ENCODE measurements at places on chromosomes 2 and 18. TPM values are rescaled to one million over a fixed set of nuclear protein-coding genes. Genes with fewer than 3 reads are reported as not detected.

DNA sequence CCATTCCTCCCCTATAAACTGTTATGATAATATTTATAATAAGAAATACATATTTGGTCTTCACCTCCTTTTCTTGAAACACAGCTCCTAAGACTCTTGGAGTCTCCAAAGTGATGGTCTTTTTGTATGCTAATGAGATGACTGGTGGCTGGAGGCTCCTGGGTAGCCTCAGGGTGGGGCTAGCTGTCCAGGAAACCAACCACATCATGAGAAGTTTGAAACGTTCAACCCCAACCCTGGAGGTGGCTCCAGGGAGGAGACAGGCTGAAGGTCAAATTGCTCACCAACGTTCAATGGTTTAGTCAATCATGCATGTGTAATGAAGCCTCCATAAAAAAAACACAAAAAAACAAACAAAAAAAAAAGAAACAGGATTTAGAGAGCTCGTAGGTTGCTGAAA is 298.7 kb upstream of the MGAT5 start:
- no peak for DNase-seq

DNA sequence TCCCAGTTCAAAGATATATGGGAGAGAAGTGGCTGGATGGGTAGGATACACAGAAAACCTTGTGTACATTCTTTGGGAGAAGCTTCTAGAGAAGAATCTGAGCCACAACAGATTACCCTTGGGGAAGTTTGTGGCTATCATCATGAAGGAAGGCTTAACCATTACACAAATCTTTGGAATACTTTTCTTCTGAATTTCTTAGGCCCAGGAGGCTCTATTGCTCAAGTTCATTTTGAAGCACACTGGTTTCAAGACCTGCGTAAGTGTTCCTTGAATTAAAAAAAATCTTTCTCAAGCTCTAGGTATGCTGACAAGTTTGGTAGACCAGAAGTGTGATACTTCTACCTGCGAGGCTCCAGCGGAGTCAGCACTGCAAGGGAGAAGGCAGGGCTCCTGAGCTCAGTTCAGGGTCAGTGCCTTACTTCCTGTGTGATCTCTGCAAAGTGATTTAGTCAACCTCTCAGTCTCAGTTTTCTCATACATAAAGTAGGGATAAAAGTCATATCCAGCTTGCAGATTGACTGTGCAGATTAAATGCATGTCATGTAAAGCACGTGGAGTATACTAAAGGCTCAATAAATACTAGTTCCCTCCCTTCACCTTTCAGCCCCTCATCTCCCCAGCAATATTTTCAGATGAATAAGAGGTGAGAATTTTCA is 438.6 kb downstream of the DLGAP1 start:
- DNase-seq, result peak; percentile 37

GRCh38 chr2:62140426-62141141 is 55.3 kb upstream of the B3GNT2 start:
- no peak for DNase-seq

DNA sequence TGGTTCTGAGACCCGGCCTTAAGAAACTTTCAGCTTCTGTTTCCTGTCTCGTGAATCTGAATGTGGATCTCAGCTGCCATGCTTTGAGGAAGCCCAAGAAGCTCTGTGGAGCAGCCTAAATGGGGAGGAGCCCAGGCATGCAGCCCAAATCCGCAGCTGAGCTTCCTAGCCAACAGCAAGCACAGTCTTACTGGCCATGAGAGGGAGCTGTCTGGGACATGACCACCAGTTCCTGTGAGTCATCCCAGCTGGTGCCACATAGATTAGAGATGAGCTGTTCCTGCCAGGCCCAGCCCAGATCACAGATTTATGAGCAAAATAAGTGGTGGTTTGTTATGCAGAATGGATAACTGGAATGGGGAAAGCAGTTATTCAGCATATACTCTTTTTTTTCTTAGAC is 224.4 kb upstream of the APCDD1 start:
- DNase-seq, result peak; percentile 91

DNA sequence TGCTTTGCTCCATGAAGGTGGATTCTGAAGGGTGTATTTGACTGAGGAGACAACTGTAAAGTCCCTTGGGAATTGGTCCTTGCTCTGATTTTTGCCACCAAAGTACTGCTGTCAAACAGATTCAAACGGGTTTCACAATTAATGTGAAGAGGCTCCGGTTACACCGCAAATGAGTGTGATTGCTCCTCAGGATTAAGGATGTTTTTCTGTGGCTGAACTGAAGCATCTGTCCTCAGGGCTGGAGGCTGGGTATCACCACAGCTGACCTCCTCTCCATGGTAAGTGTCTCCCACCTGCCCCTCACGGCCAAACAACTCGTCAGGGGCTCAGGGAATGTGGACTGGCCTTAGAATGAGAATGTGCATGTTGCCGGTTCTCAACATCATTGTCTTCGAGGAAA is 130.4 kb upstream of the NDUFV2 start:
- no peak for DNase-seq

- DNase-seq, result peak; percentile 5
These were observed 59.4 kb downstream of the STEAP3 start for GRCh38 chr2:119282996-119283511.

GRCh38 chr2:232854082-232854481 is 16.0 kb upstream of the SNORC start:
- DNase-seq, result peak; percentile 79

DNA sequence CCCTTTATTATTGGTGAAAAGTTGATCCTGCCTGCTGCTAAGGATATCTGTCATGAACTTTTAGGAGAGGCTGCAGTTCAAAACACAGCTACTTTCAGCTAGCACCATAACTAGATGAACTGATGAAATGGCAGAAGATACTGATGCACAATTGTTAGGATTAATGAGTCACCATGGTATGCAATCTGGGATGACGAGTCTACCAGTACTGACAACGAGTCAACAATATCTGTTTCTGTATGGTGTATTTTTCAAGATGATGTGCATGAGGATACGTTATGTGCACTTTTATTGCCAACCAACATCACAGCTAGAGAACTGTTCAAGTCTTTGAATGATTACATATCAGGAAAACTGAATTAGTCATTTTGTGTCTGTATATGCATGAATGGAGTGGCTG is 68.7 kb downstream of the NETO1 start:
- no peak for DNase-seq

- peak; percentile 35 for DNase-seq
These were observed 159.2 kb upstream of the RAB12 start for GRCh38 chr18:8450013-8450412.

DNA sequence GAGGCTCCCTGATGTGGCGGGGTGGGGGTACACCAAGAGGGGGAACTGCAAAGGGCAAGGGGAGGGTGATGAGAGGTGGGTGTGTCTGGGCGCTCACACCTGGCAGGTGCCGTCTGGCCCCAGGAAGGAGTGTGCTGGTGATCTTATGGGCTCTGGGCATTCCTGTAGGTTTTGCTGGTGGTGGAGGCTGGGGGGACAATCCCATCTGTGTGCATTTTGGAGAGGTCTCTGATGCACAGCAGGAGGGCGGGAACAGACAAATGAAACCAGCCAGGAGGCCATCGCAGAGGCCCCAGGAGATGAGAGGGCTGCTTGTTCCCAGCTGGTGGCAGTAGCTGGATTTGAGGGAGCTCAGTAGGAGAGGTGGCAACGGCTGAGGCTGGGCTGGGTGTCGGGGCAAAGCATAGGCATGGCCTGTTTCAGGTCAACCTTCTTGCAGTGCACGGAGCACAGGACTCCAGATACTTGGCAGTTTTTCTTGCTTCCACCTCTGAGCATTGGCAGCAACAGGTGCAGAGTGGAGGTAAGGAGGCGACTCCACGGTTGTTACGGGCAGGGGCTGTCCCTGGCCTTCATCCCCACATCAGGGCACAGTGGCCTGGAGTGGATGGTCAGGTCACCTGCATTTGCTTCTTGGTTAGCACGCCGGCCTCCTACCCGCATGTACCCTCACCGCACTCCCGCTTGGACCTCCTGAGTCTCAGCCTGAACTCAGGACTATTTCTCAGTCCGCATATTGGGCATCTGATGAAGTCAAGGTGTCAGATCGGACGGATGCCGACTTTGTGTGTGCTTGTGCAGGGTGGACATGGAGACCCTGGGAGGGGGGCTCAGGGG is 194.2 kb upstream of the HDAC4 start:
- no peak for DNase-seq

Gene CD302
- total RNA-seq, result 13.9 TPM

Gene CDH7
- total RNA-seq, result not detected

Gene REG1B
- not detected for total RNA-seq

Gene SLC16A14
- total RNA-seq, result not detected

Gene EML6
- 0.63 TPM for total RNA-seq

Gene LRATD1
- 1.2 TPM for total RNA-seq

Gene RMDN2
- 5.8 TPM for total RNA-seq
